Right ventricle myocardium superior (tissue), 1 donor: ENCODE measurements at places on chromosomes 13 and 19.

GRCh38 chr13:95251641-95252040 lies 49.6 kb downstream of the ABCC4 start:
- DNase-seq: no peak

- DNase-seq: no peak
These were observed 36.3 kb downstream of the MCF2L start for GRCh38 chr13:113005076-113005865.

DNA sequence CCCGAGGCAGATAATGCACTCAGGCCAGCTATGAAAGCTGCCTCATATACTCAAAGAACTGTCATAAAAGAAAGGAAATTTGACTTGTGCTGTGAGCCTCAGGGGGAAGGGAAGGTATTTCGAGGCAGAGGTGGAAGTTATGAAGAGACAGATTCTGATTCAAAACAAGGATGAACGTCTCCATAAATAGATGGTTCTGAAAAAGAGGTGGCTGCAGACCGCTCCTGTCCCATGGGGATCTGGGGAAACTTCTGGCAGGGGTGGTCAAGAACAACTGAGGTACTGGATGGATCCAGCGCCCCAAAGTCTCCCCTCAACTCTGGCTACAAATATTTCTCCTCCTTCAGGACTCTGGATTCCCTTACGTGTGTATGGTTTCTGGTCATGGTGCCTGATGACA lies 168.1 kb upstream of the IRS2 start:
- no peak for DNase-seq

DNA sequence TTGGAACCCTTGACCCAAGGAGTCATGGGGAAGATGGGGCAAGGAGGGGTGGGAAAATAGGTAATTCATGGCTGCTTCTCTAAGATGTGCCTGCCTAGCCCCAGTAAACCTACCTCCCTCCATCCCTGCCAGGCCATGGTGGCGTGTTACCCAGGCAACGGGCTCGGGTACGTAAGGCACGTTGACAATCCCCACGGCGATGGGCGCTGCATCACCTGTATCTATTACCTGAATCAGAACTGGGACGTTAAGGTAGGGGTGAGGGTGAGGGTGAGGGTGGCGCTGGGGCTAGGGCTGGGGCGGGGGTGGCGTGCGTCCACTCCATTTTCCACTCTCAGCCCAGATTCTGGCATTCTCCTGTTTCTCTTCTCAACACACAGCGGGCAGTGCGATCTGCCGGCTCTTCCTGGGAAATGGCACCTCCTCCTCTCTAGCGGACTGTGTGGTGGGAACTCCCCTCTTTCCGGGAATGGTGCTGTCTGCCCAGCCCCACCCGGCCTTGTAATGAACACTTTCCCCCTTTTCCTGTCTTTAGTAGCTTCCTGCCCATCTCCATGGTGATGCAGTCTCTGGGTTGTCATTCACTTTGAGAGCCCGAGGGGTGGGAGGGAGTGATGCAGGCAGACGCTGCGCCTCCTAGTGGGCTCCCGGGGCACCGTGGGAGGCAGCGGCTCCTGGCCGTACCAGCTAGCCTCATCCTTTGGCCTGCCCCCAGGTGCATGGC lies 7.6 kb downstream of the EGLN2 start:
- DNase-seq: peak; percentile 87

DNA sequence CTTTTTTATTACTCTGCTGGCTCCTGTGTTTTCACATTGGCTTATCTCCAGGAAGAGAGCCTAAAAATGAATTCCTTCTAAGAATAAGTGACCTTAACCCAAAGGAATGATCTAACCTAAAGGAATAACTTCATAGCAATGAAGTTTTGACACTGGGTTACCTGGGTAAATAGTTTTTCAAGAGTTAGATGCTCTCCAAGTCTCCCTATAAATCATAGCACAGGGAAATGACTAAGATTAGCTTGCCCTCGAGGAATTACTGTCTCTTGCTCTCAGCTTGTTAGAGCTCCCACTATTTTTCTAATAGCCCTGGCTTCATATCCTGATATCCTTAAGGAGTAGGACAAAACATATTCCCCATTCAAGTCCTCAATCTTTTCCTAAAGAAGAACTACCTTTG lies 66.3 kb downstream of the SPRY2 start:
- DNase-seq: no peak

- peak; percentile 93 for DNase-seq
These were observed 844 bp upstream of the RFX1 start for GRCh38 chr19:14006766-14007562.

- no peak for DNase-seq
These were observed 569 bp downstream of the POLR1D start for GRCh38 chr13:27622102-27622820.

- peak; percentile 19 for DNase-seq
These were observed 7.7 kb downstream of the ATP4B start for GRCh38 chr13:113650275-113650674.

GRCh38 chr19:798415-799075 lies 1.3 kb downstream of the PTBP1 start:
- no peak for DNase-seq

- no peak for DNase-seq
These were observed 5.9 kb upstream of the SRRM5 start for GRCh38 chr19:43605875-43606568.

GRCh38 chr19:45542234-45542668 lies 35.0 kb downstream of the VASP start:
- DNase-seq: no peak

DNA sequence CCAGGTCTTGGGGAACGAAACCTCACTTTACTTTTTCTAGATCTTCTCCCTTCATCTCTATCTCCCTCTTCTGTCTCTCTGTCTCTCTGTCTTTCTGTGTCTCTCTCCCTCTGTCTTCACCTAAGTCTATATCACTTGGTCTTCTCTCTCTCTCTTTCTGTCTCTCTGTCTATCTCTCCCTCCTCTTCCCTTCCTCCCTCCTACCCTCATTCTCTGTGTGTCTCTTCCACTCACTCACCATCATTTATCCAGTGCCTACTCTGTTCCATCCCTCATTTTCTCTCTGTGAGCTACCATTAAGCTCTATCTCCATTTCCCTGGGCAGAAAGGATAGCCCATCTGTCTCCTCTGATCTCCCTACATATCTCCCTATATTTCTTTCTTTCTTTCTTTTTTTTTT lies 32.2 kb upstream of the FBL start:
- DNase-seq: no peak

- DNase-seq: peak; percentile 97
These were observed at the start of gene RFXAP for GRCh38 chr13:36818804-36819738. Gene RFXAP, plus strand, starts transcription at chr13:36819222. Its CDS starts 136 bp downstream, at chr13:36819358.

- no peak for DNase-seq
These were observed 899.5 kb upstream of the SLC10A2 start for GRCh38 chr13:103965506-103966243.

DNA sequence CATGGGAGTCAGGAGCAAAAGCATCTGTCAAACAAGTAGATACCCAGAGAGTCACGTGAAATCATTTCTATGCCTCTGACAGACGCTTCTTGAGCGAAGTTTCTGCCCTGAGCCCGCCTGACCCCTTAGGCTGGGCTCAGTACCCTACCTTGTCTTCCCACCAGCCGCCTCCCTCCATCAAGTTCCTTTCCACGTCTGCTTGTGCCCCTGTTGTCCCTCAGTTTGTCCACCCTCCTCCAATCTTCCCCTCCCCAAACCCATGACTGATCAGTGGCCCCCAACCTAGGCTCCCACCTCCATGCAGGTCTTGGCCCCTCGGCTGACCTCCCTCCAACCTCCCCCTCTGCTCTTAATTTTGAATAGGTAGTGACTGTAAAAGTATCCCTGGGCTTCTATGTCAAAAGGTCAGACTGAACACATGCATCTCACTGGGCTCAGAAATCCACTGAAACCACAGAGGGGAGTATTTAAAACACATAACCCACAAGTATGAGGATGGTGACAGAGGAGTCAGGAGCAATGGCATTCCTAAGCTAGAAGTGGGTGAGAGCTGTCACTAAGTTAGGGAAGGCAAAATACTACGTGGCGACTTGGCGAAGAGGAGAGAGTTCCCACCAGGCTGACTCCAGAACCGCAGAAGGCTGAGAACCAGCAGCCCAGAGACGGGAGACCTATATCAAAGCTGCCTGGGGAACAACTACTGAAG lies 1.7 kb upstream of the ZNF446 start:
- DNase-seq: no peak

DNA sequence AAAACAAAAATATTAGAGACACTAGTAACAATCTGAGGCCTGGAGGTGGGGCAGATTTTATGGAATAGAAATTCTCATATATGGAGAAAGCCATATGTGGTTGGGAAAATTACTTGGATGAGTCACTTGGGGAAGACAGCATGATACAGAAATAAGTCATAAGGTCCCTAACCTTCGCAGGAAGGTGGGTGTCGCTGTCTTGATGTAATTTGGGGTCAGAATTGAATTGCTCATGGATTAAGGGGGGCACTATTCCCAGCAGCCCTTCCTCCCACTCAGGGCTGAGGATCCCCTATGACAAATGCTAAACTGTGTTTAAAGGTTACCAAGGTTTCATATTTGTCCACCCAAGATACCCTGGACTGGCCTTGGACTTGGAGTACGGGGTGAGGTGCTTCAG lies 5.0 kb downstream of the RDH8 start:
- DNase-seq: no peak

- DNase-seq: no peak
These were observed 89.3 kb upstream of the UQCRFS1 start for GRCh38 chr19:29302002-29302928.

DNA sequence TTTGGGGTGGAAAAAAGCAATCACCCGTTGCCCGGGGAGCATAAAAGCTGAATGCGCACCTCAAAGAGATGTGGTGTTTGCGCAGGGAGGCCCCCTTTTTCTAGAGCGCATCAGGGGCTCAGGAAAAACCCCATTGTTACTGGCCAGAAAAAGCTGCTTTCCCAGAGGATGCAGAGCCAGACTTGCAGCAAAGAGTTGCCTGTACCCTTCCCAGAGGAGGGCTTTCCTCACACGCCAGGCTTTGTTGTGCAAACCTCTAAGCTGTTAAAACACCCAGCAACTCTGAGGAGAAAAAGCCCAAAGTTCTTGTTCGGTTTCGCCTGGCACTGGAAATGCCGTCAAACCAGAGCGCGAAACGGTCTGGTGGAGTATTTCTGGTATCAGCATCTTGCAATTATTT lies 29.3 kb downstream of the GSX1 start:
- no peak for DNase-seq

GRCh38 chr19:53388168-53388567 lies 6.8 kb upstream of the ZNF765 start:
- DNase-seq: no peak

GRCh38 chr19:32324631-32325285 lies 20.7 kb upstream of the ZNF507 start:
- DNase-seq: no peak

GRCh38 chr13:44293908-44294735 lies 79.5 kb upstream of the SERP2 start:
- DNase-seq: no peak
